Large intestine (tissue), 12 donors: ENCODE measurements at places on chromosomes 13 and 19. TPM values are rescaled to one million over a fixed set of nuclear protein-coding genes. Genes with fewer than 3 reads are reported as not detected.
A peak's percentile ranks its signal among the peaks of the same experiment; 100 is the strongest.

GRCh38 chr19:36215276-36216123 is 594 bp downstream of the ZNF146 start:
- peak overlapping the region; percentile 90 for H3K27ac ChIP-seq
- H3K27me3 ChIP-seq = no peaks in the 10 kb centered on the region
- peak; percentile 39 for DNase-seq
- H3K36me3 ChIP-seq = peaks cover 5% of the 10 kb centered on the region

- H3K4me3 ChIP-seq = peak within 1 kb of the TSS; percentile 98
- peaks cover 10% of the 10 kb centered on the region for H3K4me1 ChIP-seq
- peak within 1 kb of the TSS; percentile 84 for H3K27ac ChIP-seq
- peak; percentile 91 for DNase-seq
- no peaks in the 10 kb centered on the region for H3K27me3 ChIP-seq
These were observed at the start of gene ZNF329 for GRCh38 chr19:58150328-58150921. Gene ZNF329, minus strand, starts transcription at chr19:58150789. Its CDS starts 21,286 bp downstream, at chr19:58129503.

- H3K4me1 ChIP-seq = no peaks in the 10 kb centered on the region
- H3K27ac ChIP-seq = no peak overlapping the region
- DNase-seq = no peak
- H3K4me3 ChIP-seq = no peak overlapping the region
- H3K27me3 ChIP-seq = no peaks in the 10 kb centered on the region
These were observed 31.2 kb downstream of the CLEC17A start for GRCh38 chr19:14614099-14614412.

DNA sequence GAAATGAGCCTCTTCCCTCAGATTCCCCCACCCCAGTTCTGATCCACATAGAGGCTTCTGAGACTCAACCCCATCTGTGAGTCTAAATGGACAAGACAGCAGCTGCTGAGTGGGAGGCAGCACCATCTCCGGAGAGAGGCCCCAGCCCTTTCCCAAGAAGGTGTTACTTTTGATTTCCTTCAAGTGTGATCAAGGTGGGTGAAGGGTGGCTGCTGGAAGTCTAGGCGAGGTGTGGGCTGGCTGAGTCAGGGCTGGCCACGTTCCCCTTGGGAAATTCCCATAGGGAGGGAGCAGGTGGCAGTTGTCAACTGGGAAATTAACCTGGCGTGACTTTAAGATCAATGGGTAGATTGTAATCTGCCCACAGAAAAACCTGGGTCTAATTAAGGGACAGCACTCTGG is 148.0 kb downstream of the FOXO1 start:
- H3K27me3 ChIP-seq = no peaks in the 10 kb centered on the region
- no peaks in the 10 kb centered on the region for H3K4me1 ChIP-seq

GRCh38 chr13:41136396-41137031 is 3.9 kb upstream of the KBTBD6 start:
- no peak overlapping the region for H3K27ac ChIP-seq
- no peaks in the 10 kb centered on the region for H3K36me3 ChIP-seq

DNA sequence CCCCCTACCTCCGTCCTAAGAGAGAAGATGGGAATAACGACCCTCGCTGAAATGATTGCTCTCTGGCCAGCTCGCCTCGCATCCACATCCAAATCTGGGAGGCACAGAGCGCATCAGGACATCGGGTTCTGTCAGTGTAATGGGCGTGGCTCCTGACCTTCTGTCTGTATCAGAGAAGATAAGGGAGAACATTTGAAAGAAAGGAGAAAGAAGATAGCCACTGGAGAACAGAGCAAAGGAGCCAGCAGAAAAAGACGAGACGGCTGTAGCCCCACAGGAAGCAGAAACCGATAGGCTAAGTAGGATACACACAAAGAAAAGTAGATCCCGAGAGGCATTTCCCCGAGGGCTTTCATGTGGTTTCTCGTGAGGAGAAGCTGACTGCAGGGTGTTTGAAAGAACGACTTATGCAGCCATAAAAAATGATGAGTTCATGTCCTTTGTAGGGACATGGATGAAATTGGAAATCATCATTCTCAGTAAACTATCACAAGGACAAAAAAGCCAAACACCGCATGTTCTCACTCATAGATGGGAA is 14.0 kb upstream of the GJB2 start:
- no peaks in the 10 kb centered on the region for H3K36me3 ChIP-seq
- H3K27me3 ChIP-seq = peaks cover 11% of the 10 kb centered on the region
- H3K4me1 ChIP-seq = no peaks in the 10 kb centered on the region
- H3K27ac ChIP-seq = no peak overlapping the region
- H3K4me3 ChIP-seq = no peak overlapping the region
- no peak for DNase-seq

GRCh38 chr13:33940898-33941297 is 122.9 kb downstream of the RFC3 start:
- no peaks in the 10 kb centered on the region for H3K27me3 ChIP-seq
- DNase-seq = no peak
- H3K4me3 ChIP-seq = no peak overlapping the region
- H3K4me1 ChIP-seq = no peaks in the 10 kb centered on the region
- H3K27ac ChIP-seq = no peak overlapping the region

- no peaks in the 10 kb centered on the region for H3K27me3 ChIP-seq
- no peaks in the 10 kb centered on the region for H3K36me3 ChIP-seq
- peak; percentile 35 for DNase-seq
- peak overlapping the region; percentile 39 for H3K27ac ChIP-seq
- H3K4me3 ChIP-seq = no peak overlapping the region
- H3K4me1 ChIP-seq = peaks cover 3% of the 10 kb centered on the region
These were observed 39.2 kb upstream of the CSNK1A1L start for GRCh38 chr13:37144661-37145060.

- no peak overlapping the region for H3K4me3 ChIP-seq
- H3K27me3 ChIP-seq = no peaks in the 10 kb centered on the region
- H3K36me3 ChIP-seq = no peaks in the 10 kb centered on the region
- H3K27ac ChIP-seq = no peak overlapping the region
- DNase-seq = no peak
These were observed 764.1 kb upstream of the SLITRK6 start for GRCh38 chr13:86563308-86563707.

The ZNF700 gene
- polyA plus RNA-seq = 22.7 TPM

The C19orf53 gene
- polyA plus RNA-seq = 101 TPM

The LMTK3 gene
- 7.2 TPM for polyA plus RNA-seq

The ZNF569 gene
- polyA plus RNA-seq = 5.0 TPM

The ZNF763 gene
- 4.4 TPM for polyA plus RNA-seq
